ENCODE measurements at places on chromosomes 2 and 18.

GRCh38 chr2:160427629-160428404 lies 65.8 kb downstream of the RBMS1 start:
- no peak for DNase-seq

GRCh38 chr2:84858123-84858522 lies 22.8 kb downstream of the TRABD2A start:
- DNase-seq = no peak

- DNase-seq = no peak
Measured at GRCh38 chr2:12903272-12903671, 186.5 kb downstream of the TRIB2 start.

DNA sequence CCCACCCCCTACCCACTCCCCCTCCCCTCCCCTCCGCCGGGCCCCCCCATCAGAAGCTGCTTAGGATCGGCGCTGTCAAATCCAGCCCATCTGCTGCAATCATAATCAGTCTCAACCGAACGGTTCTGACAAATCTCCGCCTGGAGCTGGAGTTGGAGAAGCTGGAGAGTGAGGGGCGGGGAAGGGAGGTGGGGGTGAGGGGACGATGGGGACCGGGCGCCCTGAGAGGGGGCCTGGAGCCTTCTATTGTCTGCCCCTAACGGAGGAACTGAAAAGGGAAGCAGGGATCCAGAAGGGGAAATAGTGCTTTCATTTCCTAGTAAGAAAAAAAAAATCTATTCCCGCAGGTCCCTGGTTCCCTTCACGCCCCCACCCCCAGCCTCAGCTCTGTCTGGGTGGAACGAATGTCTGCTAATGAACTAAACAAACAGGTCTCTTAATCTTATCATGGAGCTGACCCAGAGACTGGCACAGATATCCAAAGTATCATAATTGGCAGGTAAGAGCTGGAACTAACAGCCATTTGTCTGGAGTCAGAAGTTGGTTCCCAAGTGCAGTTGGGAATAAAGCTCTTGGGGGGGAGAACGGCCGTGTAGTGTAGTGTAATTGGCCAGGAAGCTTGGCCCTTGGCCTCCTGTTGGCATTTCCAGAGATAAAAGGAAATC lies 301.2 kb downstream of the NCKAP5 start:
- DNase-seq = peak; percentile 35

DNA sequence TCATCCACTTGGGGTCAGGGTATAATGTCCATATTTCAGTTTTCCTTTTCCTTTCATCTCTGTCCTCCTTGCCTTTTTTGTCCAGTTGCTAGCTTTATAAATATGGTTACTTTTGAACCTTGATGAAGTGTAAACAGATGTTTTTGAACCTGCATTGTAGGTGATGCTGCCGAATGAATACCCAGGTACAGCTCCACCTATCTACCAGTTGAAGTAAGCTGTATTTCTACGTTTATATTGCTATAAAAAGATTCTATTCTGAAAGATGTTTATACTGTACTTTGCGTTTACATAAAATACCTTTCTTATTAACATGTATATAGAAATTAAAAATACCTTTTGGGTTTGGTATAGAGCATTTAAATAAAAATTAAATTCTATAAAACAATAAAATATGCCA lies 2.2 kb downstream of the IMPACT start:
- no peak for DNase-seq

All from kidney (tissue), 22 donors.